ENCODE measurements at places on chromosomes 5 and 9. TPM values are rescaled to one million over a fixed set of nuclear protein-coding genes. Genes with fewer than 3 reads are reported as not detected.

DNA sequence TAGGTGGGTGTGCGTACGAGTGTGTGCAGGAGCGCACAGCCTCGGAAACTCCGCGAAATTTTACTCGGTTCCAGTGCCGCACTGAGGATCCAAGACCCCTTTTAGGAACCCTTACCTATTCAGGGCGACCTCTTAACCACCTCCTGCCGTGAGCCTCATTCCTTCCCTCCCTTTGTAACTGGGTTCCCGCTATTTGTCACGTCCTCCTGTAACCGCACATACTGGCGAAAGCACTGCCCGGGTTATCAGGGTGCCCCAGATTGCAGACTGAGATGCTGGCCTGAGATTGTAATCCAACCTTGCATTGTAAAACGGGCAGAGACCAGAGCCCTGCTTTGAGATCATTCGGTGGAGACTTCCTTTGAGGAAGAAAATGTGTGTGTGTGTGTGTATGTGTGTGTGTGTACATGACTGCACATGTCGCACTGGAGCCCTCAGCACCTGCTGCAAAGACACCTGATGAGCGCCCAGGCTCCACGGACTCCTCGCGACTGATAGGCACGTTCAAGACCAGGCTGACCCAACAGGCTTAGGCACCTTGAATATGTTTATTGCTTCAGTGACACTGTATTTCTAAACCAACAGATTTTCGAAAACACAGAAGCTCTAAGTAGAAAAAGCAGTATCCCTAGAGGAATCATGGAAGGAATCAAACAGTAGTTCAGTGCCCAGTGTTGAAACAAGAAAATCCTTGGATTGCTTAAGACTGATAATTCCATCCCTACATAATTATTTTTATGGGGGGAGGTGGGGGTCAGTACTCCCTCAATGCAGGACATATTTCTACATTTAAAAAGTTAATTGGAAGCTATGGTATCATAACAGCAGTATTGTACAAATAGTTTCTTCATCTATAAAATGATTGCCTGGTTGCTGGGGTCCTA lies 86.5 kb upstream of the TNFAIP8 start:
- peak; percentile 58 for DNase-seq

- no peak for DNase-seq
Observed at GRCh38 chr5:123083298-123083697, 5.7 kb upstream of the PRDM6 start.

DNA sequence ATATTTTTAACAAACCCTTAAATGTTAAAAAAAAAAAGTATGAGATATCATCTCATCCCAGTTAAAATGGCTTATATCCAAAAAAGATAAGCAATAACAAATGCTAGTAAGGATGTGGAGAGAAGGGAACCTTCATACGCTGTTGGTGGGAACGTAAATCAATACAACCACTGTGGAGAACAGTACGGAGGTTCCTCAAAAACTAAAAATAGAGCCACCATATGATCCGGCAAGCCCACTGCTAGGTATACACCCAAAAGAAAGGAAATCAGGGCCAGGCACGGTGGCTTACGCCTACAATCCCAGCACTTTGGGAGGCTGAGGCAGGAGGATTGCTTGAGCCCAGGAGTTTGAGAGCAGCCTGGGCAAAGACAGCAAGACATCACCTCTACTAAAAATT lies 3.0 kb downstream of the MTMR12 start:
- no peak for DNase-seq

- no peak for DNase-seq
Observed at GRCh38 chr5:42645138-42645537, 111.5 kb upstream of the CCDC152 start.

- peak; percentile 69 for DNase-seq
Observed at GRCh38 chr9:125759764-125760129, 12.6 kb downstream of the PBX3 start.

DNA sequence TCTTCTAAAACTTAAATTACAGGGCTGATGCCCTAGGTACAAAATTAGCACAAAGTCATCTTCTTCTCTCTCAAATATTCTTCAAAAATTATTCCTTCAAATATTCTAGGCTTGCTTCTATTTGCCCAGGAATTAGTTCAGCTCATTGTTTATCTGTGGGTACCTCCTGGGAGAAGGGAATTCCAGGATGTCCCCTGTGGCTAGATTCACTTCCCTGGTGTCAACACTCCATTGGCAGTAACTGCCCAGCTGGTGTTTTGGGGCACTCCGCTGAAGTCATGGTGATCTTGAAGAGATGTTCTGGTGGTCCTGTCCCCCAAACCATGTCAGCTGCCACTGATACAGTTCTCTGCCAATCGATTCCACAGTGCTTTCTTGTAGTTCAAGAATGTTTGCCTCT lies 26.2 kb upstream of the TGFBR1 start:
- no peak for DNase-seq

GRCh38 chr5:76571559-76571958 lies 51.6 kb downstream of the F2RL2 start:
- no peak for DNase-seq

- DNase-seq = no peak
Observed at GRCh38 chr5:43774881-43775399, 172.0 kb downstream of the NNT start.

ARHGEF39 gene
- 31.9 TPM for total RNA-seq

GRCh38 chr5:76114179-76114851 lies 31.1 kb downstream of the SV2C start:
- DNase-seq = peak; percentile 85

- DNase-seq = no peak
Observed at GRCh38 chr9:90001747-90002146, 396.9 kb downstream of the GADD45G start.

STPG3 gene
- total RNA-seq = not detected

DNA sequence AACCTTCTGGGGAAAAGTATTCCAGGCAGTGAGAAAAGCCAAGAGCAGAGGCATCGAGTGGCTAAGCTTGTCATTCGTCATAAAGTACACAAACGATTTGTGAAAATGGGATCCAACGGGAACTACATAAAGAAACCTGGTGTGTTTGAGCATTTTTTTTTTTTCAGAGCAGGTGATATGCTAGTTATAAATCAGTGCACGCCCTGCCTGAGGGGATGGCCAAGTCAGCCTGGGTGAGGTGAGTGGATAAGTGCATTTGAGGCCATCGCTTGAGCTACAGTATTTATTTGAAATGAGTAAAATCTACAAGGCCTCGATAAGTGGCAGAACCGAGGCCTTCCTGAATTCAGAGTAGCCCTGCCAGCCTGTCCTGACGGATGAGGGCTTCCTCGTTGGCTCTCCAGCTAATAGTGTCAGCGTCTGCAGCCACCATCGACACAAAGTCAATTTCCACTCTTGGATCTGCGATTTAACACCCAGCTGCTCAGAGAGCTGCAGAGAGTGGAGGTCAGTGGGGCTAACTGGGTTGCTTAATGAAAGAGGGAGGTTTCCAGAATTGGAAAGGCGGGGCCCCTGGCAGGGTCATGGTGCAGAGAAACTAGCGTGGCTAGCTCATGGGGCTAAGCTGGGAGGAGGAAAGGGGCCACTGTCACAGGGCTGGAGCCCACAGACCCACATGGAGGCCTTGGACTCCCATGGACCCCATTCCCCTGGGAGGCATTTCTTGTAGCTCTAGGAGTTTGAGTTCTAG lies 27.3 kb downstream of the PPARGC1B start:
- DNase-seq = no peak

DNA sequence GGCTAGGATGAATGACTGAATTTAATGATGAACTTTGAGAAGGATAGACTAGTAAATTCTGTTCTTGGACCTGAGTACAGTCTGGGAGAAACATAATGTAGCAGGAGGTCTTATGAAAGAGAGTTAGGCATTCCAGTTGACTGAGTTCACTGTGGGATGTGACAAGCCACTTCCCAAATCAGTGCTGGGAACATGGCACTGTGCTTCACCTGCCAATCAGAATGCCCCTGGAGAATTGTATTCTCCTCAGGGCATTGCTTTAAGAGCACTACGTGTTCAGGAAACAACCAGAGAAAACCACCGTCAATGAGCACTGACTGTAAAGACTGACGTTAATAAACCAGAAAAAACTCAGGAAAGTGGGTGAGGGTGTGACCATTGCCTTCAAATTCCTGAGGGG lies 1.2 kb downstream of the CCDC107 start:
- DNase-seq = no peak

TAF11L4 gene
- not detected for total RNA-seq

- DNase-seq = no peak
Observed at GRCh38 chr5:106363578-106363977, 1307.2 kb downstream of the EFNA5 start.

- no peak for DNase-seq
Observed at GRCh38 chr5:145855763-145856267, 17.0 kb downstream of the GRXCR2 start.

GRCh38 chr5:98066910-98067309 lies 706.6 kb upstream of the RGMB start:
- no peak for DNase-seq
